ENCODE measurements at places on chromosomes 11 and 22.

GRCh38 chr11:128936606-128937251, 5.9 kb downstream of the TP53AIP1 start:
- DNase-seq = no peak

GRCh38 chr22:25448435-25449051, 115.9 kb upstream of the GRK3 start:
- peak; percentile 13 for DNase-seq

GRCh38 chr22:20646415-20646814, 127.5 kb upstream of the SERPIND1 start:
- no peak for DNase-seq

GRCh38 chr22:39300186-39300830, 19.1 kb downstream of the RPL3 start:
- no peak for DNase-seq

- no peak for DNase-seq
These were observed 810.0 kb downstream of the TBC1D22A start for GRCh38 chr22:47572443-47572842.

GRCh38 chr11:127066401-127067090, 66.0 kb upstream of the KIRREL3 start:
- peak; percentile 76 for DNase-seq

- no peak for DNase-seq
These were observed 57.3 kb downstream of the CD82 start for GRCh38 chr11:44622721-44623258.

DNA sequence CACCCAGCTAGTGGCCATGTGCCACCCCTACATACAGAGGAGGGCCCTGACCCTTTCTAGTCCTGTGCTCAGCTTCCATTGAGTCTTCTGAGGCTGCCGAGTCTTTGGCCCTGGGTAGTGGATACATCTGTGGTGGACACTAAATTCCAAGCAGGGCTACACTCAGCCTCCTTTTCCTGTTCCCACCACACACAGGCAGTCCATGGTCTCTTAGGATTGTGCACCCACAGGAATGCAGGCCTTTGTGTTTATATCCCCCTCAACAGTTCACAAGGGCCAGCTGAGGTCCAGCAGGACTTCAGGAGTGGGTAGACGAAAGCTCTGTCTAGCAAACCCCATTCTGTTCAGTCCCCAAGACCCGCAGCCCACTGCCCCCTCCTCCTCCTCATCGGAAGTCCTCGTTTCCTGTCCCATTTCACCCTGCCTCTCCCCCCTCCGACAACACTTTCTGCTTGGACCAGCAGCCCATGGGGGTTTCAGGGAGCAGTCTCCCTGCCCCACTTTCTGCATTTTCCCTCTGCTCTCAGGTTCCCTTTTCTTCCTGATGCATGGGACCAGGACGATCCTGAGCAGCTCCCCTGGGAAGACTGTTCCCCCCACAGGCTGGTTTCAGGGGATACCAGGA, 91.8 kb downstream of the SWAP70 start:
- peak; percentile 91 for DNase-seq

- DNase-seq = peak; percentile 97
These were observed 34.1 kb upstream of the SMCO4 start for GRCh38 chr11:93577286-93577685.

DNA sequence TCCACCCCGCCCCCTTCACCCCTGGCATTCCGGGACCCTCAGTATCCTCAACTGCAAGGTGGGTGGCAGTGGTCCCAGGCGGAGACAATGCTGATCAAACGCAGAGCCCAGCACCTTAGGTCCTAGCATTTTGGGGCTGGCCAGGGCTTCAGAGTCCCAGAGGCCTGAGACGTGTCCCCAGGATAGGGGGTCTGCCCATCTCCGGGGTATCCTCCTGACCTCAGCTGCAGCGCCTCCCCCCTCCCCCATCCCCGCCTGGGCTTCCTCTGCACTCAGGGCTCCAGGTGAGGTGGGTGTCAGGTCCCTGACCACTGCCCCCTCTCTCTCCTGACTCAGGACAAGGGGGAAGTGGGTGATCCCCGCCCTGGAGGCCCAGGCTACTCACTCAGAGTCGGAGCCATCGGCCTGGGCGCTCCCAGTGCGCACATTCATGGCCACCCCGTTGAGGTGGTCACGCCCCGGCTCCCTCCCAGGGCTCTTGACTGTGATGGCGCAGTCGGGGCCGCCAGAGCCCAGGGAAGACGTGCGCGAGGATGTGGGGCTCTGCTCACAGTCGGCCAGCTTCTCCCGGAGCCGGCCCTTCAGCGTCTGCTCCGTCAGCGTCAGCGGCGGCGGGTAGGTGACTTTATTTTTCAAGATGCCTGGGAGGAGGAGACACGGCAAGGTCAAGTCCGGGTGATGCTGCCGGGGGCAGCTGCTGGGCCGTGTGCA, 28.3 kb downstream of the TRMU start:
- no peak for DNase-seq

- DNase-seq = no peak
These were observed 12.5 kb downstream of the RAC2 start for GRCh38 chr22:37231406-37232139.

DNA sequence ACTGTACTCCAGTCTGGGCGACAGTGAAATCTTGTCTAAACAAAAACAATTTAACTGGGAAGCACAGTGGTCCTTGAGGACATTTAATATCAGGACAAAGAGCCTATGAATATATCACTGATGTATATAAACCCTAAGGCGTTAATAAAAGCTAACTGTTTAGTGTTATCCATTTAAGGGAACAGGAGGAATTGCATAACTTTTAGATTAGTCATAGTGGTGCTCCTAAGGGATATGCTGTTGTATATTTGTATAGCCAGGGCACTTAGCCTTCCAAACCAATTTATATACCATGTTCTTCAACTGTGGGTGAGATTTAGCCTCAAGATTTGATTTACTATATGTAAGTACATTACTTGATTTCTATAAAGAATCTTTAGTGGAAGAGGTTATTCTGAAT, 3.0 kb upstream of the CHEK1 start:
- DNase-seq = peak; percentile 33

DNA sequence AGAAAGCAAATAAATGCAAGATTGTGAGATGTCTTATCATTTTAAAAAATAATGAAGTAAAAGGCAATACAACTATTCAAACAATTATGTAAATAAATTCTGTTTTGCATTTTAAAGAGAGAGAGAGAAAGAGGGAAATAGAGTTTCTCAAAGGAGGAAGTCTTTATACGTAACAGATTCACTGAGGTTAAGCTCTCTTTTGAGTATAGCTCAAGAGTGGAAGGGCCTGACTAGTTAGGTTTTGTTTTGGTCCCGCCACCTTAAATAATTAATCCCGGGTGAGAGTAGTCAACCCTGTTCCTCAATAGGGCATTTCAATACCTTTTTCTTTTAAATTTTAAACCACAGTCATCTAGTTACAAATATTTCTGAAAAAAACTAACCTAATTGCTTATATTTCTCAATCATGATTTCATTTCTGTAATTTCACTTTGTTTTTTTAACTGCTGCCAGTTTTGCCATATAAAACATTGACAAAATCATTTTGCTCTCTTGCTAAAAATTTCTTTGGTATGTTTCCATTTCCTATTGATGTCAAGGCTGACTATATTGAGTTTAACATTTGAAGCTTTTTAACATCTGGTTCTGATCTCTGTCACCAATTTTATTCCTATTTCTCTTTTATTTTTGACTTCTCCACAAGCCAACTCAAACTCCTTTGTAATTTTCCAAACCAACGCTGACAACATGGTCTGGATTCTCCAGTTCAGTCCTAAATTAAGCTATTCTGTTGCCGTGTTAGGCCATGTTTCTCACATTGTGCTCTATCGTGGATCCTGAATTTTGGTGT, 10.3 kb downstream of the OR10D3 start:
- DNase-seq = no peak

DNA sequence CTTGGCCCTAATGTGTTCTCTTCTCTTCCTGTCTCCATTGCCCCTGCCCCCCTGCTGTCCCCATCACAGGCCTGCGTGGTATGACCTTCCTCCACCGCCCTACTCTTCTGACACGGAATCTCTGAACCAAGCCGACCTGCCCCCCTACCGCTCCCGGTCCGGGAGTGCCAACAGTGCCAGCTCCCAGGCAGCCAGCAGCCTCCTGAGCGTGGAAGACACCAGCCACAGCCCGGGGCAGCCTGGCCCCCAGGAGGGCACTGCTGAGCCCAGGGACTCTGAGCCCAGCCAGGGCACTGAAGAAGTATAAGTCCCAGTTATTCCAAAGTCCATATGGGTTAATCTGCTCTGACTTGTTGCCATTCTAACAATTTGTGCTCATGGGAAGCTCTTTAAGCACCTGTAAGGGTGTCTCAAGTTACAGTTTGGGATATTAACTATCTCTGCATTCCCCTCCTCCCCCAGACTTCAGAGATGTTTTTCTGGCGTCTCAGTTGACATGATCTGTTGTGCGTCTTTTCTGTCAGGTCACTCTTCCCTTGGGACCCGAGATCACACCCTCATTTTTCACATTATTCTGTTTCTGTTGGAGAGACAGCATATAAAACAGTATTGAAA, 60.0 kb downstream of the COMMD9 start:
- no peak for DNase-seq

DNA sequence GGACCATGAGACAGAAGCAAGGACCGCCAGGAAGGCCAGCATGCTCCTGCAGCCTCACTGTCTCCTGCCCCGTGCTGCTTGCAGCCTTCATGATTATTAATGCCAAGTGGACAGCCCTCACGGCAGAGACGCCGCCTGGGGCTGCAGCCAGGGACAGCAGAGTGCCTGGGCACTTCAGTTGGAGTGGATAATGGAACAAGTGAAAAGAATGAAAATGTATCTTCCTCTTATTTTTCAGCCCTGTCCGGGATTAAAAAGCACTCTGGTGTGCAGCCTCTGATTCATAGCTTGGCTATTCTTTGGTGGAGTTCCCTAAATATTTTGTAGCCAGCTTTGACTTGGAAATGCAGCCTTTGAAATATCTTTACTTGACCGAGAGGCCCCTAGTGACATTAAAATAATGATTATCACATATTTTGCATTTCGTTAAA, 1404.2 kb downstream of the BRD1 start:
- peak; percentile 85 for DNase-seq

- DNase-seq = no peak
These were observed 5.1 kb upstream of the FAT3 start for GRCh38 chr11:92219476-92219875.

DNA sequence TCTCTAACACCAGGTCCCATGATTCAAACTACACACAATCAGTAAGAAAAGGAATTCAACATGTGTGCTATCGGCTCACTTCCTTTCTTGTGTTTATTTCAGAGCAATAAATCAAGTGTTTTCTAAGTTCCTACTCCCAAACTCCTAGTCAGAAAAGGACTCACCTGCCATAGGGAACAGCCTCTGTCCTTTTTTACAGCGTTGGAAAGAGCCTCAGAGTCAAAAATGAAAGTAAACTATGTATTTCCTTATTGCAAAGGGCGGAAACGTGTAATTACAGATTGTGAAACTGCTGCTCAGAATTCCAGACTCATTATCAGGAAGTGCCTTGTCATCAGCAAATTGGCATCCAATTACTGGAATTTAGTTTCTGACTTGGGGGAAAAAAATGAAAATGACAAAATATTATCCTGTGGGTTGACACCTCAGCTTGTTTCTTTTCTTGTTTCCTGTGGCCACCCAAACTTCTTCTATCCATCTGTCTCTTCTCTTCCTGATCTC, at the start of gene CASP4:
Gene CASP4 (minus strand): TSS at position 220 of the 501 bp plus-strand sequence. CDS start 49 bp downstream, at position 171.
- DNase-seq = peak; percentile 89

- no peak for DNase-seq
These were observed 867.1 kb downstream of the BRD1 start for GRCh38 chr22:48960576-48960975.

DNA sequence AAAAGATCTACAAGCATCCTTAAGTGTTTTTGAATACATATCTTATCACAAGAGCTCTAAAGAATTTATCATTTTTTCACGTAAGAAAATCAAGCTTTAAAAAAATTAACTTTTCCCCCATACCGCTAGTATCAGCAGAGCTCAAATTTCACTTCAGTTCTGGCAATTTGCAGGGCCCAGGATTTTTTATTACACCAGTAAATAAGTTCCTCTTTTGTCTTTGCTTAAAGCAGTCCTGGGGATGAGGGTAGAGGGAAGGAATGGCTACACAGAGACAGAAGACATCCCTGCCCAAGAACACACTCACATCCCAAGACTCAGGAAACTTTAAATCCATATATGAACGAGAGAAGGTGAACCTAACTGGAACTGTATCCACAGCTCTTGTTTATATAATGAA, 22.6 kb upstream of the SORL1 start:
- no peak for DNase-seq

DNA sequence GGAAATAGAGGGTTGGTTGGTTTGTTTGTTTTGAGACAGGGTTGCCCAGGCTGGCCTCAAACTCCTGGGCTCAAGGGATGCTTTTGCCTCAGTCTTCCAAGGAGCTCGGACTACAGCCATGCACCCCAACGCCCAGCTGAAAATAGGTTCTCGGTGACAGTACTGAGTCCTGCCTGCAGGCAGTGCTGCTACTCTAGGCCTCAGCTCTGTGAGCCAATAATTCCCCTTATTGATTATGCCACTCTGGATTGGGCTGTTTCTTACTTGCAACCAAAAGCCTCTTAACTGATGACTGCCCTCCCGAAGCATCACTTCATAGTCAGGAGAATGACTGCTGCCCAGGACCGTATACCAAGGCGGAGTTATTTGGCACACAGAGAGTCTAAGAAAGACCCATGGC, 1.2 kb upstream of the C11orf16 start:
- DNase-seq = no peak

GRCh38 chr11:58227956-58228615, 632 bp downstream of the OR10Q1 start:
- no peak for DNase-seq

GRCh38 chr11:93193731-93194130, 4.1 kb downstream of the SLC36A4 start:
- DNase-seq = no peak

DNA sequence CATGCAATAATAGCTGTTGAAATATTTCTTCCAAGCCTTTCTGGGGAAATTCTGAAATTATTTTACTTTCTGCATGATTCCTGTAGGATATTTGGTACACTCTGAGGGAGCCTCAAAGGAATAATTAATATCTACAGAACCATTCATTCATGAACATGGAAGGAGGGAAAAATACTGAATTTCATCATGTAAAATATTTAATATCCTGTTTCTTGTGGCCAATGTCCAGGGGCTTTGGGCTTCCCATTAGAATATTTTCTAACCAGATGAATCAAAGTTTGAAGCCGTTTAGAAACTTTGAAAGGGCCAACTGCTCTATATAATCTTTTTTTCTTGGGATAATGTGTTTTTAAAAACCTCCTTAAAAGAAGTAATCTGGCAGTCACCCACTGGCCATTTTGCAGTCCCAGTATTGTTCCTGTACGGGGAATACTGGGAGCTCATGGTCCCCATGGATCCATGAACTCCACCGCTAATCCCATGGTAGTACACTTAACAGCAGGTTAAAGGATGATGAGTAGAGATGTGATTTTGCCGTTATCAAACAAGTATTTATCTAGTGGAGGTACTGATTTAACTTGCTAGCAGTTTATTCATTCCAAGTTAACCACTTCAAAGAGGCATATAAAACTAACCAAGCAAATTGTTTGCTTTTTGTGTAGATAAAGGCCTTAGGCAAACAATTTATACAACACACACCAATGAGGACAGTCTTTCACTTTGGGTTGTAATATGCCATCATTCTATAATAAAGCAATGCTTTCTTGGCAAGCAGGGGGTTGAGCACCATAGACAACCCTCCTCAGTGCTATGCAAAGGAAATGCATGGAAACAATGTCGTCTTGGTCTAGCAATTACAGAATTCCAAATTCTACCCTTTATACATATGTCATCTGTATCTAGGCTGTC, 34.5 kb upstream of the BLID start:
- DNase-seq = no peak

- DNase-seq = peak; percentile 11
These were observed 1.2 kb downstream of the C2CD2L start for GRCh38 chr11:119108146-119108856.

- no peak for DNase-seq
These were observed 10.0 kb downstream of the IGSF9B start for GRCh38 chr11:133946541-133947318.

- peak; percentile 59 for DNase-seq
These were observed 16.4 kb upstream of the FCHSD2 start for GRCh38 chr11:73158356-73159051.

Measured in AG10803 (cell line).